T-helper 2 cell (primary cell): ENCODE measurements at places on chromosomes 11 and 22.

- peak; percentile 58 for DNase-seq
Observed at GRCh38 chr11:43852057-43852636, 28.5 kb upstream of the ALKBH3 start.

DNA sequence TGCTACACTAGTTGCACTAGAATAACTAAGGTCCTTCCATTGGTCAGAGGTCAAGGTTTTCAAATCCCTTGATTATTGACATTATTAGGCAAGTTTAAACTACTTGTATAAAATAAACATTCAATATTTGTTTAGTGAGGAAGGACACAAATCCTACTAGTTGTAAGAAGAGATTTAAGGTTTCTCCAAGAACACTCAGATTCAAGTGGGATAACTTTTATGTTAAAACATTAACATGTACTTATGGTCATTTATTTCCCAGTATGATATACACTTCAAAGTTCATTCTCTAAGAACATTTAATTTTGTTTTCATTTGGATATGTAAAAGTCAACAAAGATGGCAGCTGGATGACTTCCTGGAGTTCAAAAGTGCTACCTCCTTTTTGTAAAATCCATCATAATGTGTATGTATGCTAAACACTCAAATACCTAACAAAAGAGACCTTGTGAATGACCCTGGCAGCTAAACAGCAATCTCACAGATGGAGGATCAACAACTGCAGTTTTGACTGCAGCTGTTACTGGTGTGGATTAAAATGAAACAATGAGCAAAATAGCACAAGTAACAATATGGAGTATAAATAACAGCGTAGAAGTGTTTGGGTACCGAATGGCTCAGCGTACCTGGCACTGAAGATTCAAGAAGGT, 1.5 kb downstream of the CCDC90B start:
- DNase-seq: no peak

- DNase-seq: no peak
Observed at GRCh38 chr11:64428693-64429092, 69.7 kb downstream of the RPS6KA4 start.

DNA sequence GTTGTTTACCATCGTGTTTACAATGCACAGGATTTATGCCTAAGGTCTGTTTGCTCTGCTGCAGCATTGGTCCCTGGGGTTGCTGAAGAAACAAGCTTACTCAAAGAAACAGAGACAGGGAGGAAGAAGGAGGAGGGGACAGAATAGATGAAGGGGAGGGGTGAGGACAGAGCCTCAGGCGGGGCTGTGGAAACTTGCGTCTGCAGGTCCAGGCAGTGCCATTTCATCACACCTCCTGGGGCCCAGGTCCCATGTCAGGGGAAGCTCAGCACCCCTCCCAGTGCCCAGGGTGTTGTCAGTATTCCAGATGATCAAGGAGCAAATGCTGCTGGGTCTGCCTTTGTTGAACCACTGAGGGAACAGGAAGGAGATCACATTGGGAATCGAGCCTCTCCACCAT, 1406.8 kb downstream of the TBC1D22A start:
- DNase-seq: no peak

DNA sequence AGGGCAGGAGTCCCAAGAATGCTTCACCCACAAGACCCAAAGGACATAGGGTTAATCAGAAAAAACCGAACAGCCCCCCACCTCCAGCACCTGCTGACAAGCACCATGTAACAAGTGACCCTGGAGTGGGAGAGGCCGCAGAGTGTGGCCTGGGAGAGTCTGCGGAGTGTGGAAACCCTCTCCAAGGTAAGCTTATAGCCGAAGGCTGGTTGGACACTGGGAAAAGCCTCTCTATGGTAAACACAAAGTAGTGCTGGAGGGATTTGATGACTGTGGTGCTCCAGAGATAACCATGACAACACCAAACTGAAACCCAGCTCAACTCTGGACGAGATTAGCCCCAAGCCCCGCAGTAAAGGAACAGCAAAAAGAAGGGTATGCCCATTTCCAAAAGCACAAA, 19.2 kb downstream of the ASCL2 start:
- DNase-seq: no peak

GRCh38 chr11:102666331-102666957, 39.1 kb downstream of the MMP27 start:
- DNase-seq: no peak

GRCh38 chr11:117089685-117090084, 8.5 kb downstream of the SIK3 start:
- no peak for DNase-seq

- no peak for DNase-seq
Observed at GRCh38 chr22:50136581-50137015, 33.9 kb upstream of the PANX2 start.

DNA sequence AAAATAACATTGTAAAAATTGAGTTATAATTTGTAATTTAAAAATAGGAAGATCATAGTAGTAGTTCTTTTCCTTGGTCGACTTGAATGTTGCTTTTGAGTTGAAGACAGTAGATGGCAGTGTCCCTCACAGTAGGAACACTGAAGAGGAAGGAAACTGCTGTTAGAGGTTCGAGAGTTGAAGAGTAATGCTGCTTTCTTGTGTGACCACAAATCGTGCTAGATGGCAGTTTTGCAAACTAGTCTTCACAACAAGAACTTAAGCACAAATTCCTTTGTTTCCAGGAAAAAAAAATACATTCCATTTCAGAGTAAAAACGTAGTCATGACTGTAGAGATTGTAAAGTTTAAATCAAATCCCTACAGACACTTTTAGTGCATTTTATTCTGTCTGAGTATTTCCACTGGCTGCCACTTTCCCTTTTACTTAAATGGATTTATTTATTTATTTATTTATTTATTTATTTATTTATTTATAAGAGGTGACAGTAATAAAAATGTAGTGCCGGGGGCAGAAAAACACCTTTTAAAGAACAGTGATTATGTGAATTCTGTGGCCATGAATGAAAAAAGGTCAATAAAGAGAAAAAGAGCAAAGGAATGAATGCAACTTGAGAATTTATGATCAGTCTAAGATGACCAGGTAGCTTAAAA, 54.6 kb downstream of the SPECC1L start:
- no peak for DNase-seq

GRCh38 chr22:45496451-45496941, 6.2 kb upstream of the FBLN1 start:
- no peak for DNase-seq

DNA sequence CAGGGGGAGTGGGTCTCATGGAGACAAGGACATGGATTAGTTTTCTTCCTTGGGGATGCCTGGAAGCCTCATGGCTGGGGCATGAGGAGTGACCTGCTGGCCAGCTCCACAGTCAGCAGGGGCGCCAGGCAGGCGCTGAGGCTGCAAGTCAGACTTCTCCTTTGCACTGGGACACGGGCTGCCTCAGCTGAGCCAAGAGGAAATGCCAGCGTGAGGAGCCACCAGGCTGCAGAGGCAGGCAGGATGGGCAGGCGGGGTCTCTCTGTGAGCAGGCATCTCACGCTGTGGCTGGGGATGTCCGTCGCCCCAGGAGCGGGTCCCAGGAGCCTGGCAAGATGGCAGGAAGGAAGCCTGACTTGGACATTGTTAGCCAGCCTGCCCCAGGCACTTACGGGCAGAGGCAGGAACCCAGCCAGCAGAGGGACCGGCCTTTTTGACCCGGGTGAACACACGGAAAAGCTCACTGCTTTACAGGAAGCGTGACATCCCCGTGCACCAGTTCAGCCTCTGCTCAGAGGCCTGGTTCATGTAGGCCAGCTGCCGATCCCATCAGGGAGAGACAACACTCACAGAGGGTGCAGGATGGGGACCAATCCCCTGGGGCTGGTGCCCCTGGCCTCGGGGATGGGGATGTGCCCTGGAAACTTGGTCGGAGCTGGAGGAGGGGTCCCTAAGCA, 10.2 kb downstream of the GNB1L start:
- no peak for DNase-seq

- no peak for DNase-seq
Observed at GRCh38 chr22:48968201-48968959, 859.3 kb downstream of the BRD1 start.

GRCh38 chr11:76123248-76123647, 83.1 kb downstream of the WNT11 start:
- no peak for DNase-seq
